ENCODE measurements at places on chromosomes 7 and 10. TPM values are rescaled to one million over a fixed set of nuclear protein-coding genes. Genes with fewer than 3 reads are reported as not detected.

- no peak for DNase-seq
Observed at GRCh38 chr10:107206833-107207232, 42.3 kb upstream of the SORCS1 start.

NRG3 gene
- total RNA-seq, result 8.2 TPM

PRPS1L1 gene
- not detected for total RNA-seq

DNA sequence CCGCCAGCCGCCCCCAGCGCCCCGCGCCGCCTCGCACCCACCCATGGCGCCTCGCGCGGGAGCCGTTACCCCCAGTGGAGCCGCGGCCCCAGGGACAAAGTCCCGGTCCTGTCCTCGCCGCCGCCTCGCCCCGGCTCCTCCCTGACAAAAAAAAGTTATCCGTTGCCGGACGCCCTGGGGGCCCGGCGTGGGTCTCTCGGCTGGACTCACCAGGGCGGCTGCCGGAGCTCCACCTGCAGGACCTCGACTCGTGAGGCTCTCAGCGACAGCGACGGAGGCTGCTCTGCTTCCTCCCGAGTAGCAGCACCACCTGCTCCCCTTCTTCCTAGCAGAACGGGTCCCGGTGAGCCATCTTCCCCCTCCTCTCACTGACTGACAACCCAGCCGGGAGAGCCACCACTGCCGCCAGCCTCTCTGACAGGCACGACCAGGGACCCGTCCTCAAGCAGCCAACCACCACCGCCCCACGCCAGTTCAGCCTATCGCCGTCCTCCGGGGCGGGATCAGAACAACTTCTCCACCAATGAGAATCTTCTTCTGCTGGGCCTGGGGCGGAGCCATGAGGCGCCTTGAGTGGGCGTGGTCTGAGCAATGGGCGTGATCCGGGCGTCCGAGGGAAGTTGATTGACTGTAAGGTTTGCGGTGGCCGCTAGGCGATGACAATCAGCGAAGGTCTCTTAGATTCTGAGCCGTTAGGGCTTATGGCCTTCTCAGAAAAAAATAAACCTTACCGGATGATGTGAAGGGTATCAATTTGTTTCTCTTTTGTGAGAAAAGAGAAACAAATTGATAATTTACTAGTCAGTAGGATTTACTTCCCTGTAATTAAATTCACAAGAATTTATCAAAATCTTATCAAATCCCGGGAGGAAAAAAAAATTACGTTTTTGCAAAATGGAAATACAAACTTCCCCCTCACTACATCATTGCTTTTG lies at the start of gene HYCC1:
Gene HYCC1, minus strand, starts transcription at position 416 of the 935 bp plus-strand sequence. CDS start 23,019 bp downstream, outside the sequence.
- DNase-seq, result peak; percentile 99

DNA sequence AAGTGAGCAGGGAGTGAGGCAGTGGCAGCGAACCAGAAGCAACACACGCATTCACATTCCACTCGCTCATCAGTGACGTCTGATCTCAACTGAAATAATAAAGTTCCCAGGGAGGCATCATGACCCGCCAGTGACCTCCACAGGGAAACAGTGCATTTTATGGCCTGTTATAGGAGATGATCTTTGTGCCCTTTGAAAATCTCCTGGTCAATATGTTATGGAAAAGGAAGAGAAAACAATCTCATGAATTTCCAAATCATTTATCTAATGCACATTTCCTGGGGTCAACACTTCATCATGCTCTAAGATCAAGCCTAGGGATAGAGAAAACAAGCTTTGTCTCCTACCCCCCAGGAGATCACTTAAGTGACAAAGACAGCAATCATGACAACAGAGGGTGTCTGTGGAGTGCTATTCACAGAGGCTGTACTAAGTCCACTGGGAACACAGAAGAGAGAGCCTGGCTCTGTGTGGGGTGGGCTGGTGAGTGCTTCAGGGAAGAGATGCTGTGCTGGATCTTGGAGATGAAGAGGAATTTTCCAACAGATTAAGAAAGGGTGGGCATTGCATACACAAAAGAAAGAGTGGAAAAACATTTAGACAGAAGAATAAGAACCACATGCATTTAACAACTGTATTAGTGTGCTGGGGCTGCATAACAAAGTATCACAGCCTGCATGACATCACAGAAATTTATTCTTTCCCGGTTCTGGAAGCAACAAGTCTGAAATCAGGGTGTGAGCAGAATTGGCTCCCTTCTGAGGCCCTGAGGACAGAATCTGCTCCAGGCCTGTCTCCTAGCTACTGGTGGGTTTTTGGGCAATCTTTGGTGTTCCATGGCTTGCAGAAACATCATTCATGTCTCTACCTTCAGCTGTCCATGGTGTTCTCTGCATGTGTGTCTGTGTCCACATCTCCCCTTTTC lies 613.9 kb upstream of the IGFBP3 start:
- DNase-seq, result peak; percentile 87

CPA1 gene
- total RNA-seq, result not detected

DNA sequence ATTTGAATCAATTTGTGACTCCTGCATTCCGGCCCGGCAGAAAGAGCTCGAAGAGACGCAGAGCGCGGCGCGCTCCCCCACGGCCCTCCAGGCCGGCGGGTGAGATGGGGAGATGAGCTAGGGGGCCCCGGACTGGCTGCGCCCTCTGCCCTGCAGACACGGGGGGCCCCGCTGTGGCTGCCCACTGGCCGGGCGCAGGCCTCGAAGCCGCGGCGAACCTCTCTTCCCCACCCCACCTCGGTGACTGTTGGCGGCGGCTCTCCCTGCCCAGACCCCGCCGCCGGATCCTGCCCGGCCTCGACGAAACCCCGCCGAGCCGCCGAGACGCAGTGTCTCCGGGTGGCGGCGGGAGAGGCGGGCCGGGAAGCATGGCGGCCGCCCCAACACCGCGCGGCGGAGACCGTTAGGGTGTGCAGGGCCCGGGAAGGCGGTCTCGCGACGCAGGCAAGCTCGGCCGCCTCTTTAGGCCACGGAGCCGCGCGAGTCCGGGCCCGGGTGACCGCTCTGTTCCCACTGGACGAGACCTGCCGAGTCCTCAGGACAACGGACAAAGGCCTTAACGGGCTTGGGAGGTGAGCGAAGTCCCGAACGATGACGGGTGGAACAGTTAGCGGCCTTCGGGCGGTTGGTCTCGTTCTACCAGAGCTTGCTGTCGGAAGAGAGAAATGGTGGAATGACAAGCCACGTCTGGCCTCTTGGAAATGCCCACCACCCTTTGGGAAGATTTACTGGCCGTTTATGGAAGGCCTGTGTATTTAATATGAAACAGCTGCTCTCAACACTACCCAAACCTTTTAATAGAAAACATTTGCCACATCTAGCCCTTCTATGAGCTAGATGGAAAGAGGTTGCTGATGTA lies 24.3 kb downstream of the NUP42 start:
- DNase-seq, result no peak

- peak; percentile 93 for DNase-seq
Observed at GRCh38 chr7:130903358-130903974, 169.5 kb upstream of the KLF14 start.

DNA sequence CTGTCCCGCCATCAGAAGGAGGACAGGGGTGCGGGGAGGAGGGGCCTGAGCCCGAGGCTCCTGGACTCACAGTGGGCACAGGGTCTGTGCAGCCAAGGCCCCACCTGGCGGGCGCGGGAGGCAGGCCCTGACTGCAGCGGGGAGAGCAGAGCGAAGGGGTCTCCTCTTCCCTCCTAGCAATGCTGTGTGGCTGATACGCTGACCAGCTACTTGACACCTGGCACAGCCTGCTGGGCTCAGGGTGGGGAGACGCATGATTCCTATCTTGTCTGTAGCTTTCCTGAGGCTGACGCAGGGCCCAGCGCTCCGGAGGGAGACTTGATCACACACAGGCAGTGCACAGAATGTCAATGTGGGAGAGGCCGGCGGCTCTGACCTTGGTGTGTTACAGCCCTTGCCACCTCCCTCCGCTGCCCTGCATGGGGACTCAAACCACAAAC lies 174.9 kb downstream of the ELFN1 start:
- no peak for DNase-seq

- no peak for DNase-seq
Observed at GRCh38 chr10:48477616-48478015, 127.3 kb downstream of the ARHGAP22 start.

GRCh38 chr7:6402741-6403140 lies 45.0 kb downstream of the DAGLB start:
- DNase-seq, result no peak

- peak; percentile 69 for DNase-seq
Observed at GRCh38 chr7:1160670-1161021, 650 bp upstream of the ZFAND2A start.

ADRB1 gene
- 7.2 TPM for total RNA-seq

DNA sequence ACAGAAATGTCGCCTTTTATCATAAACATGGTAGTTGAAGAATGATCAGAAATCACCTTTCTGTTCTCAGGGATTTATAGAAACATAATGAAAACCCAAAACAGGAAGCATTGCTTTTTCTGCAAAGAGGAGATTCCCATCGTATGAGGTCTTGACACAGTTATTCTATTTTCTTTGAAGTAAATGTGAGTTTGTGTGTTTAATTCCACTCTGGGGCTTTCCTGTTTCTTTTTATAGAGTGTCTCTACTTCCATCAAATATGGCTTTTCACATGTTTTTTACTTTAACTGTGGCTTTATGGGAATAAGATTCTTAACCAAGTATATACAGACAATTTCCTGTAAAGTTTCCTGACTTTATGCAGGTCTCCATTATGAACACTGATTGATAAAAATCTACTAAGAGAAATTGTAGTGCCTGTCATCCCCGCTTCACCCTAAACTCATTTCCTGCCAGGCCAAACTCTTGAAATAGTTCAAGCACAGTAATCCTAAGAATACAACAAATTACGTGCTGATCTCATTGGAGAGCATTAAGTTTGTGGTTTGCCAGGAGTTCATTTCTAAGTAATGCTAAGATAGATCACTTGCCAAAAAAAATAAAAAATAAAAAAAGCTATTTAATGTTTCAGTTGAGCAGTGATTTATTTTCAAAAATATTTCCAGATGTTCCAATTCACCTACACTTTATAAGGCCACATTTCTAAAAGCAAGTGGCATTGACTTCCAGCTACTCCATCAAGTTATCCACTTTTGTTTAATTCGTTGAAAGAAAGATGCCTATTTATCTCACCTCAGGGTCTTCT lies 52.2 kb upstream of the SEC61G start:
- DNase-seq, result no peak

GRCh38 chr7:93140582-93141191 lies 7.5 kb downstream of the SAMD9L start:
- no peak for DNase-seq

SLC18A2 gene
- total RNA-seq, result not detected

EBLN1 gene
- total RNA-seq, result not detected

C7orf57 gene
- total RNA-seq, result not detected

GRCh38 chr7:27930910-27931476 lies 191.0 kb downstream of the TAX1BP1 start:
- no peak for DNase-seq

FAM25A gene
- not detected for total RNA-seq

GRCh38 chr10:108169846-108170245 lies 1005.3 kb upstream of the SORCS1 start:
- no peak for DNase-seq

GRCh38 chr10:69295027-69295636 lies 16.8 kb downstream of the HK1 start:
- no peak for DNase-seq

- DNase-seq, result no peak
Observed at GRCh38 chr7:37552030-37552429, 103.4 kb upstream of the ELMO1 start.

- DNase-seq, result no peak
Observed at GRCh38 chr10:28845009-28845682, 167.8 kb downstream of the BAMBI start.

- DNase-seq, result no peak
Observed at GRCh38 chr7:4265676-4266075, 416.4 kb upstream of the FOXK1 start.

DNA sequence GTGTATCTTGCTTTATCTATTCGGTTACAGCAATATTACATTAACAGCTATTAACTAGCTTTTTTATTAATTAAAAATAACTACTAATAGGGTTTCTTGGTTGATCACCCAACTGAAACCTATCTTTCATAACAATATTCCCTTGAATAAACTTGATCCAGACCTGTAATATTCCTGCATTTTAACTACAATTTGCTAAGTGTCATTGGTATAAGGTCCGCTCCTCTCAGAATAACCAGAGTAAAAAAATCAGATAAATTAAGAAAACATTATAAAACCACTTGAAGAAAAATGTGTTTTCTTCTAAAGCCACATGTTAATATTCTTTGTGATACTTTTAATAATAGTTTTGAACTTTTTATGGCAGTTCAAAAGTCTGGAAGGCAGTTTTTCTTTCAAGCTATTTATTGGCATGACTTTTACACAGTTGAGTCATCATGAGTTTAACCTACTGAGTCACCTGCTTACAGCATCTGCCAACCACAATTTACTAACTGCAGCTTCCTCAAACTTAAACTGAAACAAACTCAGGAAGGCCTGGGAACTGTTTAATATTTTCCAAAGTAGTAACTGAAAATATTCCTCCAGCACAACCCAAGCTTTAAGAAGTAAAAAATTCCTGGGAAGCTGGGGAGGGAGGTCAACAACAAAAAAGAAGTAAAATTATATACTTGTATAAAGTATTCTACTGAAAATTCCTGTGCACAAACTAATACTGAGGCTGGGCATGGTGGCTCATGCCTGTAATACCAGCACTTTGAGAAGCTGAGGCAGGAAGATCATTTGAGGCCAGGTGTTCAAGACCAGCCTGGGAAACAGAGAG lies 103.2 kb downstream of the NRBF2 start:
- DNase-seq, result peak; percentile 78

GRCh38 chr7:121909716-121910345 lies 36.9 kb downstream of the PTPRZ1 start:
- DNase-seq, result no peak

OR9A2 gene
- total RNA-seq, result not detected

GRCh38 chr10:65805993-65806392 lies 1119.8 kb upstream of the LRRTM3 start:
- no peak for DNase-seq

DNA sequence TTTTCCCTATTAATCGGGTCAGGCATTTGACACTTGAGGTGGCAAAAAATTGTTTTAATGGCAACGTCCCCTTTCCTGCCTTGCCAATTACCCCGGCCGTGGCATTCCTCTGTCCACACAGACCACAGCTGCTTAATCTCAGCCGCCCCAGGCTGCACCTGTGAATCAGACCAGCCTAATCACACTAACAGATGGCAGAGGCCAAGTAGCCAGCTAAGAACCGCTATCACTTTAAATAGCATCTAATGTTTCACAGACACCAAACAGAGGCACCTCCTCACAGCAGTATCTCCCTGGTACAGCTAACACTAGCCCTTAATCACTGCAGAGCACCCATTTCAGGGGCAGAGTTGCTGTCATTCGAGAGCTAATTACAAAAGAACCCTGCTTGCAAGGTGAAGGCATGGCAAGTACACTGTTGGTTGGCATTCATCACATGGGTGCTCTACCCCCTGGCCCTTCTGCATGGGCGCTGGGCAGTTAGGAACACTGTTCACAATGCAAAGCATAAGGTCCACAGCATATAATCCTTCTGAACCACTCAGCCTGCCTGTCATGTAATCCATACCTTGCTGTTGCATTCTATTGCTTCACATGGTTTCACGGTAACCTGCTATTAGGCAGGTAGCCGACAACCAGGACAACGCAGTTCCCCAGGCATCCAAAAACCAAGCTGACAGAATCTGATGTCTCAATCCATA lies 38.8 kb downstream of the FGFR2 start:
- DNase-seq, result no peak

GRCh38 chr10:42783181-42783549 lies 570 bp downstream of the BMS1 start:
- DNase-seq, result peak; percentile 75

GRCh38 chr7:150992833-150993302 lies 2.1 kb downstream of the NOS3 start:
- DNase-seq, result peak; percentile 76

GRCh38 chr10:61958311-61958710 lies 56.8 kb downstream of the ARID5B start:
- no peak for DNase-seq

FAM53B gene
- 15.2 TPM for total RNA-seq

CEP55 gene
- total RNA-seq, result 37.1 TPM

GRCh38 chr7:134414109-134414508 lies 44.8 kb downstream of the AKR1B1 start:
- no peak for DNase-seq
